Adrenal gland (tissue), 19 donors: ENCODE measurements at places on chromosomes 12 and 14.

- H3K4me1 ChIP-seq: no peaks in the 10 kb centered on the region
- H3K27me3 ChIP-seq: no peaks in the 10 kb centered on the region
- no peaks in the 10 kb centered on the region for H3K36me3 ChIP-seq
- H3K27ac ChIP-seq: no peak overlapping the region
These were observed 226.7 kb downstream of the FUT8 start for GRCh38 chr14:65639216-65639615.

DNA sequence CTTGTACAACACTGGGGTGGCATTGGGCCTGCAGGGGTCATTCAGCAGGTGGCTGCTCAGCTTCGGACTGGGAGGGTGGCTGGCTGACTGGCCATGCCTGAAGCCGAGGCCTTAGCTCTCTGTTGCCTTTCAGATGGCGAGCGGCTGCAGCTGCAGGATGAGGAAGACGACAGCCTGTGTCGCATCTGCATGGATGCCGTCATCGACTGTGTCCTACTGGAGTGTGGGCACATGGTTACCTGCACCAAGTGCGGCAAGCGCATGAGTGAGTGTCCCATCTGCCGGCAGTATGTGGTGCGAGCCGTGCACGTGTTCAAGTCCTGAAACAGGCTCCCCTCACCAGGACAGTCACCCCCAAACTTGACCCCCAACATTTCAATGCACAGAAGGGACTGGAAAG is 23.3 kb downstream of the RNF34 start:
- H3K27ac ChIP-seq: no peak overlapping the region
- no peak overlapping the region for H3K4me3 ChIP-seq

DNA sequence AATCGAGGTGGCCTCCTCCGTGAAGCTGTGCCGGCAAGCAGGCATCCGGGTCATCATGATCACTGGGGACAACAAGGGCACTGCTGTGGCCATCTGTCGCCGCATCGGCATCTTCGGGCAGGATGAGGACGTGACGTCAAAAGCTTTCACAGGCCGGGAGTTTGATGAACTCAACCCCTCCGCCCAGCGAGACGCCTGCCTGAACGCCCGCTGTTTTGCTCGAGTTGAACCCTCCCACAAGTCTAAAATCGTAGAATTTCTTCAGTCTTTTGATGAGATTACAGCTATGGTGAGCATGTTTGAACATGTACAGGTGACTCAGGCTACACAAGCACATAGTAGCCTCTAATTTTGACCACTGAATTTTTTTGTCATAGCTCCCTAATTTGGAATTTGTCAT is 59.7 kb downstream of the ATP2A2 start:
- no peak overlapping the region for H3K4me3 ChIP-seq
- no peaks in the 10 kb centered on the region for H3K4me1 ChIP-seq
- no peak for DNase-seq
- no peaks in the 10 kb centered on the region for H3K27me3 ChIP-seq
- H3K27ac ChIP-seq: no peak overlapping the region

- H3K27me3 ChIP-seq: no peaks in the 10 kb centered on the region
- H3K27ac ChIP-seq: no peak overlapping the region
- no peak overlapping the region for H3K4me3 ChIP-seq
- no peaks in the 10 kb centered on the region for H3K4me1 ChIP-seq
- H3K36me3 ChIP-seq: no peaks in the 10 kb centered on the region
- DNase-seq: peak; percentile 31
These were observed 106.0 kb downstream of the KIF26A start for GRCh38 chr14:104244221-104245011.

- no peak overlapping the region for H3K27ac ChIP-seq
- H3K36me3 ChIP-seq: no peaks in the 10 kb centered on the region
- H3K4me3 ChIP-seq: no peak overlapping the region
- H3K27me3 ChIP-seq: no peaks in the 10 kb centered on the region
- H3K4me1 ChIP-seq: peaks cover 10% of the 10 kb centered on the region
These were observed 66.7 kb downstream of the PDE3A start for GRCh38 chr12:20434996-20435395.

DNA sequence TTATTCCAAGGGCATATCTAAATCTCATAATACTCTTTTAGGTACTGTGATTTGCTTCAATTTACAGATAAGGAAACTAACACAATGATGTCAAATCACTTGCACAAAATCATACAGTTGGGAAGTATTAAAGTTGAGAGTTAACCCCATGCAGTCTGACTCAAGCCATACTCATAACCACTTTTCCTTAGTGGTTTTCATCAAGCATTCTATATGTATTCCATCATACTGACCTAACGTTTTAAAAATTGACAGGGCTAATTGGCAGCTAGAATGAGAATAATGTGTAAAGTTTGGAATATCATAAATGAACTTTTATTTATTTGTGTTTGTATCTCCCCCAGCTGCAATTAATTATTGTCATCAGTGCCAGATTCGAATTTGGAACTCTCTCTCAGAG is 20.9 kb downstream of the PUS7L start:
- no peak overlapping the region for H3K4me3 ChIP-seq
- H3K27me3 ChIP-seq: no peaks in the 10 kb centered on the region
- no peak for DNase-seq
- no peaks in the 10 kb centered on the region for H3K4me1 ChIP-seq

DNA sequence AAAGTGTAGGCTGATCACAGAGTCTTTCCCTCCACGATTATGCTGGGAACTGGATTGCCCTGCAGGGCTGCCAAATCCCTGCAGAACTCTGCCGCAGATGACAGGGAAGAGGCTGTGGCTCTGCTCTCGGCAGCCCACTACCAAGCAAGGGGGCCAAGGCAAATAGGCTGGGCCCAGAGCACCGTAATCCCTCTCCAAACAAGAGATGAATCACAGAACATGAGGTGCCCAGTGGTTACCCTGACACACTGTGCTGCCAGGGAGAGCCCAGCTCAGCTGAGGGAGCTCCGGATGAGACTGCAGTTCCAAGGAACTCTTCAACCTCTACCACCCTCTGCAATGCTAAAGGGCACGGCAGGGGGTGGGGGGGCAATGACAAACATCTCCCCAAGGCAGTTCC is 33.9 kb downstream of the STON2 start:
- no peaks in the 10 kb centered on the region for H3K27me3 ChIP-seq
- no peaks in the 10 kb centered on the region for H3K36me3 ChIP-seq
- H3K4me1 ChIP-seq: no peaks in the 10 kb centered on the region
